ENCODE measurements at places on chromosomes 13 and 19. TPM values are rescaled to one million over a fixed set of nuclear protein-coding genes. Genes with fewer than 3 reads are reported as not detected.

FXYD7 gene
- not detected for total RNA-seq

RDH8 gene
- not detected for total RNA-seq

PLPP2 gene
- 15.3 TPM for total RNA-seq

TEX101 gene
- not detected for total RNA-seq

PTH2 gene
- not detected for total RNA-seq

TNFSF13B gene
- 0.47 TPM for total RNA-seq

GJA3 gene
- total RNA-seq = 0.14 TPM

PRSS57 gene
- not detected for total RNA-seq

FPR2 gene
- total RNA-seq = not detected

TPTE2 gene
- 0.09 TPM for total RNA-seq

NCR1 gene
- not detected for total RNA-seq

CGB1 gene
- not detected for total RNA-seq

ZNF546 gene
- 2.4 TPM for total RNA-seq

NTN5 gene
- total RNA-seq = not detected

IL11 gene
- 36.7 TPM for total RNA-seq

BEST2 gene
- not detected for total RNA-seq

TUBB4A gene
- not detected for total RNA-seq

ZNF492 gene
- 0.18 TPM for total RNA-seq

FFAR3 gene
- total RNA-seq = not detected

ADPRHL1 gene
- 1.5 TPM for total RNA-seq

IL17D gene
- total RNA-seq = 0.87 TPM

S1PR4 gene
- not detected for total RNA-seq

GPR18 gene
- not detected for total RNA-seq

PLK5 gene
- total RNA-seq = 0.95 TPM

WDR87 gene
- not detected for total RNA-seq

EPSTI1 gene
- total RNA-seq = 0.64 TPM

FAM83E gene
- total RNA-seq = 1.0 TPM

RFX2 gene
- total RNA-seq = 6.3 TPM

CATSPERD gene
- not detected for total RNA-seq

ZNF99 gene
- not detected for total RNA-seq

WDR88 gene
- not detected for total RNA-seq

CEACAM18 gene
- total RNA-seq = not detected

ZNF208 gene
- total RNA-seq = not detected
